Breast epithelium (tissue), 4 donors: ENCODE measurements at places on chromosomes 2 and 18. TPM values are rescaled to one million over a fixed set of nuclear protein-coding genes. Genes with fewer than 3 reads are reported as not detected.
A peak's percentile ranks its signal among the peaks of the same experiment; 100 is the strongest.

CPO gene
- total RNA-seq, result 0.66 TPM

DYNAP gene
- not detected for total RNA-seq

KLF11 gene
- 27.5 TPM for total RNA-seq

GRCh38 chr2:207164006-207164831 is 1.5 kb downstream of the KLF7 start:
- peak; percentile 64 for DNase-seq

GRCh38 chr2:229206548-229206947 is 64.5 kb downstream of the PID1 start:
- no peak for DNase-seq

- DNase-seq, result no peak
Observed at GRCh38 chr2:168683996-168684395, 118.4 kb upstream of the NOSTRIN start.
